ENCODE measurements at places on chromosomes 2 and 18.

- no peak for DNase-seq
Observed at GRCh38 chr2:11642972-11643371, 27.0 kb downstream of the NTSR2 start.

GRCh38 chr2:77391119-77391518 is 131.1 kb downstream of the LRRTM4 start:
- no peak for DNase-seq

- no peak for DNase-seq
Observed at GRCh38 chr2:115183144-115183543, 740.7 kb downstream of the DPP10 start.

GRCh38 chr2:152617456-152618192 is 99.6 kb downstream of the PRPF40A start:
- no peak for DNase-seq

DNA sequence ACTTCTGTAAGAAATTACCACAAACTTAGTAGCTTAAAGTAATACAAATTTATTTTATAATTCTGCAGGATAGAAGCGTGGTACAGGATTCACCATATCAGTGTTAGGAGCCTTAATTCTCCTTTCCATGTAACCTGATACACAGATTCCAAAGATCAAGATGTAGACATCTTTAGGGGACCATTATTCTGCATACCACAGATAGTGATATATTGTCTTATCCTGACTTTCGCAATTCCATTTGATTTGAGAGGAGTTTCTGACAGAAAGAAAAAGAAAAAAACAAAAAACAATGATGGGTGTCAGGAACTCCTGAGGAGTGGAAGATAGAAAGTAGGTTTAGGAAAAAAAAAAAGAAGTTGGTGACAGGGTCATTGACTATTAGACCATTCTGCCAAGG is 24.1 kb downstream of the KLHL23 start:
- no peak for DNase-seq

- DNase-seq: no peak
Observed at GRCh38 chr18:26819046-26819445, 46.5 kb downstream of the AQP4 start.

DNA sequence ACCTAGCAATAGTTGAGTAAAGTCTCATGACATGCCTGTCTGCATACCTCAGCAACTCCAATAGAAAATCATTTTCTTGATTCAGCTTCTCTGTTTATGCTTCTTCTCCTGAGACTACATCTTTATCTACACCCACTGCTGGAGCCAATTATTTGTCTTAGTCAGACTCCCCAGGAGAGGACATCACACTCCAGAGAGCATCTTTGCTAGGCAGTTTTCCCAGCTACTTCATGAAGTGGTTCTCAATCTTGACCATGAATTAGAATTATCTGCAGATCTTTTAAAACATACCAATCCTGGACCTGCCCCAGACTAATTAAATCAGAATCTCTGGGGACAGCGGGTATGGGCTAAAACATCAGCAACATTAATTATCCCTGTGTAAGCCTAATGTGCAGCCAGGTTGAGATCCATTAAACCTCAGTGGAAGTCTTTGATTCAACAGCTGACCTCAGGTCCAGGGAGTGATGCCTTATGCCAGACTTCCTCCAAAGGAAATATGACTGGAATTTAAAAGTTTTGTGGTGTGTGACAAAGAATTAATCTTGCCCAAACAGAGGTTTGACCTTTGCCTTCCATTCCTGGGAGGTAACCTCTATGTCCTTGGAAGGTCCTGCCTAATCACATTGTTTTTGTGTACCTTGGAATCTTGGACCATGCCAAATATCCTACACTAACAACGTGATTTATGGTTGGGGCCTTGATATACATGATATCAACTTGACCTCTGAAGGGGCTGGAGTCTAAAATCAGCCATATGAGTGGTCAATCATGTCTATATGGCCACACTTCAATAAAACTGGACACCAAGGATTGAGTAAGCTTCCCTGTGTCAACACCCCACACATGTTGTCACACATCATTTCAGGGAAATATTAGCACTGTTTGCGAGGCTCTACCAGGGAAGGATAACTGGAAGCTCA is 99.3 kb upstream of the DNAJC10 start:
- peak; percentile 34 for DNase-seq

DNA sequence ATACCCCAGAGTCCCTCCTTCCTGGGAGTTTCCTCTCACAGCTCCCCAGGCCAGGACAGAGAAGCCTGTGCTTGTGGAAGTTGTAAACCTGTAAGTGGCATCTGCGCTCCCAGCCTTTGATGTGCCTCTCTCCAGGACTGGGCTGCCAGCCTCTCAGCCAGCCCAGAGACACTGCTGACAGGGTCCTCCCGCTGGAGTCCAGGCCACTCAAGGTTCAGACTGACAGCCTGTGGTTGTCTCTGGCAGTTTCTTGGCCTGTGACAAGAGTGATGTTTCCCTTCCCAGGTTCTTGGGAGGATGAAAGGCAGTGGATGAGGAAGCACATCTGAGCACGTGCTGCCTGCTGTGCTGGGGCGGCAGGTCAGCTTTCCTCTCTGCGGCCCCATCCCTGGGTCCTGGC is 3.0 kb downstream of the SLC35F6 start:
- DNase-seq: no peak

GRCh38 chr2:43131051-43131889 is 95.1 kb downstream of the ZFP36L2 start:
- peak; percentile 78 for DNase-seq

DNA sequence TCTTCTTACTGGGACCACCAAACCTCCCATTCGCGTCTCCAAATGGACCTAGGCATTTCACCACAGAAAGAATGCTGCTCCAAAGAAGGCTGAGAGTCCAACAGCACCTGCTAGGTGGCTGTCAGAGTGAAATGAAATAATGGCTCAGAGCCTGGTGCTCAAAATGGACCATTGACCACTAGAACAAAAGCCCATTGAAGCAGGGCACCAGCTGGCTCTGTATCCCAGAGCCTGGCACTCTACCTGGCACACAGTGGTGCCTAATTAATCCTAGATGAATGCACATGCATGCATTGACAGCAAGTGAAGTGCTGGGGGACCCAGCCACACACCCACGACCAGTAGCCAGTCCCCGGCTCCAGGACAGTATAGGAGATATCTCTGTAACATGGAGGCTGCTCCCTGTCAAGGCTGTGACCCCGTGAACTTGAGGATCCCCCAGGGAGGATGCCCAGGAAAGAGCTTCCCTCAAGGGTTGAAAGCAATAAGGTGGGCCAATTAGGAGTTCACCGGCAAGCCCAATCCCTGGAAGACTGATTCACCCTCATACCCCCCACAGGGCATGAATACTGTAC is 261.3 kb downstream of the TNS1 start:
- no peak for DNase-seq

GRCh38 chr18:39607034-39607433 is 2041.4 kb upstream of the CELF4 start:
- DNase-seq: no peak

GRCh38 chr2:1609485-1610095 is 134.7 kb downstream of the PXDN start:
- no peak for DNase-seq

- DNase-seq: peak; percentile 41
Observed at GRCh38 chr2:188897096-188897495, 77.1 kb upstream of the COL3A1 start.

GRCh38 chr2:168348076-168348475 is 100.7 kb upstream of the STK39 start:
- DNase-seq: peak; percentile 41

- peak; percentile 5 for DNase-seq
Observed at GRCh38 chr2:32008805-32009515, 1.8 kb downstream of the MEMO1 start.

DNA sequence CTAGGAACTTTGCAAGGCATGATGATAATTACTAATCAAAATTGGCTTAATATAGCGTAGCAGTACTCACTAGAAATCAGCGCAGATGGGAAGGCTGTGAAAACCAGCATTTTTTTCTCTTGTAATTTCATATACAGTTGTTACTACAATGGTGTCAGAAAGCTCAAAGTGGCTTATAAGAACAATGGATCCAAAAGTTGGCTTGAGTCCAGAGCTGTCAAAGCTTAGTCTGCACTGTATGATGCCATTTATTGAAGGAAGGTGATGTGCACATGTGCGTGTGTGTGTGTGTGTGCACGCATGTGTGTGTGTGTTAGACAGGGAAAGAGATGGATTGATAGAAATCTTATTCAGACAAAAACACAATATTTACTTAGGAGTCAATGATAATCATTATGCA is 341.3 kb downstream of the TGIF1 start:
- no peak for DNase-seq

DNA sequence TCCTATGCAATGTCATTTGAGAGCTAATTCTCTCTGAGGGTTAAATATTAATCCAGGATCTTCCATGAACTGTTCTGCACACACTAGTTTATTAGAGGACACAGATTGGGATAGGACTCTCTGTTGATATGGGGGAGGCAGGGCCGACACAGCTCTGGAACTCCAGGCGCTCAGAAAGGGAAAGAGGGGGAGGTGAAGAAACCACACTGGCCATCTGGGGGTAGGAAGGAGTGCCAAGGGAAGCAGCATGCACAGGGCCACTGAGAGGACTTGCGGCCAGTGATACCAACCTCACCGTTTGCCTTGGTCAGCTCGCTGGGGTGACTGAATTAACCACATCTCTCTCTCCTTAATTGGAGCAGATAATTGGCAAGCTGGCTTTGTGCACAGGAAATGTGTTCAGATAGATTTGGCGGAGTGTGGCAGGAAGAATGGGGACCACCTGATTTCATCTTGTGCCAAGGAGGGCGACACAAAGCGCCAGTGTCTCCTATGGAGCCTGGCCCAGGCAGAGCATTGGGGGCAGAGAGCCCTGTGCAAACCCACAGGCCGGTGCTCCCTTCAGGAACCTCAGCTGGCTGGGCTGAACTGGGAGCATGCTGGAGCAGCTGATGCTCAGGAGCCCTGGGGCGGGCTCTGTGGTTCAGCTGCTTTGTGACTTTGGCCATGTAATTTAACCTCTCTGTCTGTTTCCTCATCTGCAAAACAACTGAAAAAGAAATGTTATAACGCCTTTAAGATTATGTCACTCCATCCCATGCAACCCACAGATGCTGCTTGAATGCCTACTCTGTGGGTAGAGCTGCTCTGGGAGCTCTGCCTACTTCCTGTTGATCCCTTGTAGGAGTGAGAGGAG is 114.7 kb upstream of the STON1 start:
- peak; percentile 76 for DNase-seq

- peak; percentile 62 for DNase-seq
Observed at GRCh38 chr2:12861344-12861930, 144.7 kb downstream of the TRIB2 start.

- DNase-seq: no peak
Observed at GRCh38 chr2:18444806-18445205, 115.6 kb downstream of the RDH14 start.

GRCh38 chr18:58080451-58080850 is 36.4 kb downstream of the NEDD4L start:
- DNase-seq: no peak

DNA sequence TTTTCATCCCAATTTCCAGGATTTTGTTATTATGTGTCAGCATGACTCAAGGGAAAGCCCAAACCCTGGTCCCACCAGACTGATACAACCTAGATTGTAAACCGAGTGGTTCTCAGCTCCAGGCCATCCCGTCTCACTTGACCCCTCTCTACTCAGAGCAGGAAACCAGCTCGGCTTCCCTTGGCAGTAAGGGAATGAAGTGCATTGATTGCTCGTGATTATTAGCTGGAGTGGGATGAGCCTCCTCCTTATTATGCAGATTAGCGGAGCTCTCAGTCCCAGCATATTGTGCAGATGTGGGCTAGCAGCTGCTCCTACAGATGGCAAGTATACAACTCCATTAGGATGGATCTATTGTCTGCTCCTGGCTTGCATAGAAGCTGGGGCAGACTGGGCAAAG is 167.6 kb downstream of the LNPK start:
- no peak for DNase-seq

- no peak for DNase-seq
Observed at GRCh38 chr2:10482460-10482859, 34.3 kb upstream of the ODC1 start.

DNA sequence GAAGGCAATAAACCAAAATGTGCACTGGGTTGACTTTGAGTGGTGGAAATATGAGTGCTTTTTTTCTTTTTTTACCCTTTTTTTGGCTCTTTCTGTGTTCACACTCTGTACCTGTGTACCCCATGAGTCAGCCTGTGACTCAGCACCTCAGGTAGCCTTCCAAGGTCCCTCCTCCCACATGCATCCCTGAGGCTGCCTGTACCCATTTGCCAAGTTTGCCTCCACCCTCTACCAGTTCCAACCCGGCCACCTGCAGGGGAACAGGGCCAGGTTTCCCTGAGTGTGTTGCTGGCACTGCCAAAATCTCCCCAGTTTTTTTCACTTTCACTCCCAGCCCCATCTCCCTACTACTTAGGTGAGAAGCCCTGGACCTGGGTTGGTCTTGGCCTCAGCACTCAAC is 14.0 kb downstream of the CXCR1 start:
- DNase-seq: no peak

DNA sequence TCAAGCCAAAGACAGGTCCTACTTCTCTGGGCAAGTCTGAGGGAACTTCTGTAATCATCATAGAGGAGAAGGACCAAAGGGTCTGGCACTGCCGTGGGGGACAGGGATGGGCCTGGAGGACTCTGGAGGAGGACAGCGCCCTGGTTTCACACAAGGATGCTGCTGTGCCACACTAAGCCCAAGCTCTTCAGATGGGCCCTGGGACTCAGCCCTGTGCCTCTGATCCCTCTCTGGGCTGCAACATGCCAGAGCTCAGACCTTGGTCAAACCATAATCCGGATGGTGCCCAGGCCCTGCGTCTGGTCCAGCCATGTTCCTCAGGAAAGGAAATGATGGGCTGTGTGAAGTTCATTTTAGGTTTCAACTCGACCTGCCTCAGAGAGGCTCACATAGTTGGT is 222.0 kb upstream of the COPS8 start:
- no peak for DNase-seq

DNA sequence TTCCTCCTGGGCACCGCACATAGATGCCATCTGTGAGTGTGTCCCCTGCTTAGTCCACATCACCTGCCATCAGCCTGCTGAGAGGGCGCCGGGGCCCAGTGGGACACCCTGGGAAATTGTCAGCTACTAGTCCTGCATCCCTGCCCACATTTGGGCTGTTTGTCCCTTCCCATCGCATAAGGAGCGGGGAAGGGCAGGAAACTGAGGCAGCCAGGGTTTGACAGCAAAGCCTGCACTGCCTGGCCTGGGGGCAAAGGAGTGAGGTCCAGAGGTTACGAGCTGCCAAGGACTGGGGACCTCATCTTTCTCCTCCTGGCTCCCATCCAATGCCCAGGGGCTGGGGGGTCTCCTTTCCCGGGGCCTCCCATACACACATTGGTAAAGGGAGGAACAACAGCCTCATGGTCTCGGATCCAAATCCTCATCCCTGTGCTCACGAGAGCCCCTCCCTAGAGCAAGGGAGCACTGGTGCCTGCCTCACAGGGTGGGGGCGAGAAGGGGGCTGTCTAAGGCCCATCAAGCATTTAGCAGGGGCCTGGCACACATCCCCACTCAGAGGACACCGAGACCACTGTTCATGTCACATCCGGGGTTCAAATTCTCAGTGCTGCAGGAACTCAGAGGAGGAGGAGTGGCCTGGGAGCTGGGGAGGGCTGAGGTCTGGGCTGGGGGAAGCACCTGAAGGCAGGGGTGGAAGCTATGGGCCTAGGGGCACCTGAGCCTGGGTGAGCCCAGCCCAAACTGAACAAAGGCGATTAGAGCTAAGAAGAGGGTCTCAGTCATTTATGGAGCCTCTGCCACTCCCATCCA is 113.8 kb downstream of the SMAD7 start:
- no peak for DNase-seq

Data from AG08395 (cell line).